ENCODE measurements at places on chromosomes 1 and 21.

- DNase-seq: no peak
These were observed 53.7 kb upstream of the RIPK4 start for GRCh38 chr21:41820384-41821080.

- no peak for DNase-seq
These were observed 118.1 kb upstream of the PPP2R5A start for GRCh38 chr1:212167098-212167497.

- DNase-seq: no peak
These were observed 66.2 kb downstream of the HSF2BP start for GRCh38 chr21:43593078-43593477.

GRCh38 chr21:15703932-15704331, 25.9 kb upstream of the USP25 start:
- DNase-seq: no peak

DNA sequence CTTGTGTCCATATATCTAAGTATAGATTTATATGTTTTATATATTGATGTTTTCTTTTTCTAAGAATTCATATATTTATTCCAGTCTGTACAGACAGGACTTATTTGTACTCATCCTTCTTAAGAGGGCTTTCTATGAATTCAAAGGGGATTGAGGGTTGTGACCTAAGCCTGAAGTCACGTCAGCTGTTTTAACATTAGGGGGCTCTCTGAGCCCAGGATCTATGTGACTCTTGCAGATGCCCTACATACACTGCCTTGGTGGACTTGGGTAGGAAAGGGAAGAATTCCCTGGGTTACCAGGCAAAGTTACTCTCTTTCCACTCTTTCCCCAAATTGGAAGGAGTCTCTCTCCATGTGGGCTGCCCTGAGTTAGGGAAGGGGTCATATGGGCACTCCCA, 283.8 kb upstream of the DAB1 start:
- no peak for DNase-seq

GRCh38 chr1:38990738-38991637, at the start of gene AKIRIN1:
AKIRIN1 (plus strand) TSS chr1:38991276; CDS start chr1:38991381, 105 bp downstream.
- DNase-seq: peak; percentile 96

DNA sequence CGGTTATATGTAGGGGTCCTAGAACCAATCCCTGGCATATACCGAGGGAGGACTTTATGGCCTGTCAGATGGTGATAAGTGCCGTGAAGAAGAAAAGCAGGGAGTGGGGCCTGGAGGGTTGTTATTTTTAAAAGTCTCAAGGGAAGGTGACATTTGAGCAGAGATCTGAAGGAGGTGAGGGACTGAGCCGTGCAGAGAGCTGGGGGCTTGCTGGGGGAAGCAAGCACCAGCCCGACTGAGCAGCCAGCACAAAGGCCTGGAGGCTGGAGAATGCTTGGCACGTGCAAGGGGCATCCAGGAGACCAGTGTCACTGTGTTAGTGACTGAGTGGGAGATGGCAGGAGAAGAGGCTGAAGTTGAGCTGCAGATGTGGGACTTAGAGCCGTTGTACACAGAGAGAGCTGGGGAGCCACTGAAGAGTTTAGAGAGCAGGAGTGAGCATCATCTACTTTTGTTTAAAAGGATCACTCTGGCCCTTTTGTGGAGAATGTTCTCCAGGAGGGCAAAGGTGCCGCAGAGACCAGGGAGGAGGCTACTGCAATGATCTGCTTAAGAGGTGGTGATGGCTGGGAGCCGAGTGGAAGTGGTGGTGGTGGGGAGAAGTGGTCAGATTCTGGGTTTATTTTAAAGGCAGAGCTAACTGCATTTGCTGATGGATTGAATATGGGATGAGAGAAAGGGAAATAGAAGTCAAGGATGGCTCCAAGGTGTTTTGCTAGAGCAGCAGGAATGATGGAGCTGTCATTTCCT, 31.2 kb downstream of the PTPRU start:
- no peak for DNase-seq

DNA sequence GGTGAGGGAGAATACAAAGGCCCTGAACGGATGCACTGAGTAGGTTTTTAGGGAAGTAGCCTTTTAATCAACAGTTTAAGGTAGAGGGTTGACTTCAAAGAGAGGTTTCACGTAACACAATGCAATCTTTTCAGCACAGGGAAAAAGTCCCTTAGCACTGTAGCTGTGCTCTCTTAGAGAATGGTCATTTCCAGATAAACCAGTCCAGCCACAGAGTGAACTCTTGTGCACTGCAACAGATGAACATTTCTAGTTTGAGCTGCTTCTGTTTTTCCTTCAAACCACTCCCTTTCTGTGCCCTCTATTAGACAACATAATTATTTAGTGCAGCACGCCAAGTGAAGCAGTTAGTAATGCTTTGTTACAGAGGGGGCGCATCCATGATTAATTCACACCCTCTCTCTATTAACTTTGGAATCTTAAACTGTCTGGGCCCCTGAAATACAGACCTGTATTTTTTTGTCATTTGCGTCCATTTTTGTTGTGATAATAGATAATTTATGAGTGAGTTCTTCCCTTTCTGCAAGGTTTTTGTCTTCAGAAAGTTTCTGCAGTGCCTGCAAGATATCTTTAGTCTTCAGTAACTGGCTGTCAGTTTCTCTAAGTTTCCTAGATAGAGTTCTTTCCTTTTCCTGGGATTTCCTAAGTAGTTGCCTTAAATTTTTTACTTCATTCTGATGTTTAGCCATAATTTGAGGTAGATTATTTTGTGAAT, 22.9 kb downstream of the LCA5L start:
- DNase-seq: no peak

- peak; percentile 31 for DNase-seq
These were observed 40.4 kb upstream of the TMEM61 start for GRCh38 chr1:54940042-54940441.

DNA sequence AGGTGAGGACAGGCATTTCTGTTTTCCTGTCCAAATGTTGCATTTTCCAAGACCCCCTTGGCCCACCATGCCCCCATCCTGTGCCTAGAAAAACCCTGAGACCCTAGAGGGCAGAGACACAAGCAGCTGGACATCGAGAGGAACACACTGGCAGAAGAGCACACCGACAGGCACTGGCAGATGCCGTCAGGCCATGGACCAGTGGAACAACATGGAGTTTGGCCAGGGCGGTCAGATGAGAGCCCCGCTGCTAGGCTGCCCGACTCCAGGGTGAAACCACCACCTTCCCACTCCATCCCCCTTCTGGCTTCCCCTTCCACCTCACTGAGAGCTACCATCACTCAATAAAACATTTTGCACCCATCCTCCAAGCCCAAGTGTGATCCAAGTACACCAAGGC, 438.4 kb downstream of the SIPA1L2 start:
- no peak for DNase-seq

- DNase-seq: no peak
These were observed 35.6 kb downstream of the EPB41 start for GRCh38 chr1:28950006-28950405.

DNA sequence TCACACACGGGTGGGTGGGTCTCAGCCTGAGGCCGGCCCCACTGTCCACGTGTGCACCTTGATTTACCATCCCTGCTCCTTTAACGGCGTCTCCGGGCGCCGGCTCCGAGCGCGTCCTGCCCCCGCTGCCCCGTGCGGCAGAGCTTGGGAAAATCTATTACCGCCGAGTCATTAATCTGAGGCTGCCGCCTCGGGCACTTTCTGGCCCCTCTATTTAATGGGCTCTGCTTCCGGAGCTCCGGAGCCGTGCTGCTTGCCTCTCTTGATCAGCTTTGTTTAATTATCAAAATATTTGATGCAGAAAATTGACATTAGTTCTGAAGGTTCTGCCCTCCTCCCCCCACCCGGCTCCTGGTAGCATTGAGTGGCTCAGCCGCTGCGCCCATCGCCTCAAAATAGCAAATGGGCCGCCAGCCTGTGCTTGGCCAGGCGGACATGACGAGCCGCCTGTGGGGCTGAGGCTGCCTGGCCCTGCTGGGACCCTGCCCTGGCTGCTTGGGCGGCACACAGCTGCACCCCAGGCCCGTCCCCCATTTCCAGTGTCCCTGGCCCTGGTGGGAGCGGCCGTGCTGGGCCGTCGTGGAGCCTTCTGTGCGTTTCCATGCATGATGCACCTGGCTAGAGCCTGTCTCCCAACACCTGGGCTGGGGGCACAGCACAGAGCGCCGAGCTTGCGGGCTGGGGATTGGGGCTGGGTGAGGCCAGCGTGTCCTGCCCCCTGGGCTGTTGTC, 81.6 kb upstream of the TTC34 start:
- no peak for DNase-seq

GRCh38 chr1:97090725-97091124, 369.1 kb downstream of the PTBP2 start:
- no peak for DNase-seq

GRCh38 chr21:18007121-18007520, 188.0 kb upstream of the C21orf91 start:
- DNase-seq: no peak

DNA sequence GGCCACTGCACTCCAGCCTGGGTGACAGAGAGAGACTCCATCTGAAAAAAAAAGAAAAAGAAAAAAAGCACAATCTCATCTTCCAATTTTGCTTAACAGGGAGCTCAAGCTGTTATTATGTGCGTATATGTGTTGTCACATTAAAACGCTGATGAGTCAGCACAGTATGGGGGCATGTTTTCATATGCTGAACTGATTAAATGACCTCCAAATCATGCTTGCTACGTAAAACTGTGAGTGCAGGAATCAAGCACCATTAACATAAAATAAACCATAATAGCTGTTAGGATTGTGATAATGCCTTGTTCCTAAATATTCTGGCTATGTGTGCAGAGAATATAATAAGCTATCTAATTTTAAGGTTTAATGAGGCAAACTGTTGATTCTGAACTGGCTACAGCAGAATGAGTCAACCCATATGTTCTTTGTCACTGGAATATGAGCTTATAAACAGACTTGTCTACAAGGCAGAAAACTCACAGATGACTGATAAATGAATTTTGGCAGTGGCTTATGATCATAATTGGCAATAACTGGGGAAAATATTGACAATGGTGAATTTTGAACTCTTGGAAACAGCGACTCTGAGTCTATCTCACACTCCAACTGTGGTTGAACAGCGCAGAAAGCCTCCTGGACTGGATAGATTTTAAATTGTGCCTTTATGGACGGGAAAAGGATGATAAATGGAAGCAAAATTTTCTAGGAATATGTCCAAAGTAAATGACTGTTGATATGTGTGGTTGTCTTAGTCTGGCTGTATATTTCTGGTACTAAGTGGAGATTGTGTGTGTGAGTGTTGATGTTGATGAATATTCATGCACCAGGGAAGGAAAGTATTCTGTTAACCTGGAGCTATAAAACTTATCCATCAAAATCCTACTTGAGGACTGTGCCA, 75.5 kb downstream of the VCAM1 start:
- no peak for DNase-seq

- DNase-seq: no peak
These were observed 38.6 kb upstream of the RGS18 start for GRCh38 chr1:192119701-192120100.

GRCh38 chr1:219940707-219941106, 12.3 kb upstream of the SLC30A10 start:
- DNase-seq: no peak

- DNase-seq: peak; percentile 40
These were observed 99.7 kb downstream of the NFIA start for GRCh38 chr1:61182049-61182448.
